ENCODE measurements at places on chromosomes 13 and 19. TPM values are rescaled to one million over a fixed set of nuclear protein-coding genes. Genes with fewer than 3 reads are reported as not detected.

FOSB gene
- 3.0 TPM for total RNA-seq

MIA gene
- not detected for total RNA-seq

RAB20 gene
- 16.1 TPM for total RNA-seq

ZNF442 gene
- 1.9 TPM for total RNA-seq

Data from endodermal cell (in vitro differentiated cells).